ENCODE measurements at places on chromosomes 7 and 10.

GRCh38 chr10:64040781-64041180, 519.6 kb downstream of the REEP3 start:
- DNase-seq, result no peak

DNA sequence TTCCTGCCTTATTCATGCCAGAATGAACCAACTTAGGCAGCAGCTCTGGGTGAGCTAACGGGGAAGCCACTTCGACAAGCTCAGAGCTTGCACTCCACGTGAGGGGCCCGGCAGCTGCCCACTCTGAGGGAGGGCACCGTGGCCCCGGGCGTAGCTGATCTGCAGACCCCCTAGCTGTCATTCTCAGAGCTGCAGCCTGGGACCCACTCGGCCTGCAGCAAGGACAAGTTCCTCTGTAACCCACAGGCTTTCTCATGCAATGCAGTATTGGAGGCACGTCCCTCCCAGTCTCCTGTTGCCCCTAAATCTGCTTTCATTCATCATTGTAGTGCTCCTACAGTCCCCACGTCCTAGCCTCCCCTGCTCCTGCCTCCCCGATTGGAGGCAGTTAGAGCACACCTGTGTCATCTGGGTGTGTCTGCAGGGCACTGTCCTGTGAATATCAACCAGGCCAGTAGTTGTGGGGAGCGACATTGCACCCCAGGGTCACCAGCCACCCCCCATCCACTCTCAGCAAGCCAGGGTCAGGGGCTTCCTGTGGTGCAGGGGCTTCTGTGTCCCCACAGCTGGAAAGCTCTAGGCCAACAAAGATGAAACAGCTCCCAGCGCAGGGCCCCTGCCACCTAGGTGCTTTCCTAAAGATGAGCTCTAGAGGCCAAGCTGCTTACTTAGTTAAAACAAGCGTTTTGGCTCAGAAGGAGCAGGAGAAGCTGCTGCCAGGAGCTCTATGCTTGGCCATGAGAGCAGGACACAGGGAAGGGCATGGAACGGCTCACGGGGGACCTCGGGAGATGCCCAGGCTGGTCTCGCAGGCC, 333.6 kb downstream of the ADARB2 start:
- DNase-seq, result peak; percentile 13

GRCh38 chr7:149414745-149415390, 46.0 kb downstream of the ZNF777 start:
- DNase-seq, result no peak

GRCh38 chr10:75462865-75463264, 31.4 kb downstream of the LRMDA start:
- DNase-seq, result no peak

- DNase-seq, result no peak
Measured at GRCh38 chr7:105489409-105489808, 32.7 kb downstream of the PUS7 start.

- no peak for DNase-seq
Measured at GRCh38 chr10:67815571-67816059, 22.4 kb downstream of the DNAJC12 start.

DNA sequence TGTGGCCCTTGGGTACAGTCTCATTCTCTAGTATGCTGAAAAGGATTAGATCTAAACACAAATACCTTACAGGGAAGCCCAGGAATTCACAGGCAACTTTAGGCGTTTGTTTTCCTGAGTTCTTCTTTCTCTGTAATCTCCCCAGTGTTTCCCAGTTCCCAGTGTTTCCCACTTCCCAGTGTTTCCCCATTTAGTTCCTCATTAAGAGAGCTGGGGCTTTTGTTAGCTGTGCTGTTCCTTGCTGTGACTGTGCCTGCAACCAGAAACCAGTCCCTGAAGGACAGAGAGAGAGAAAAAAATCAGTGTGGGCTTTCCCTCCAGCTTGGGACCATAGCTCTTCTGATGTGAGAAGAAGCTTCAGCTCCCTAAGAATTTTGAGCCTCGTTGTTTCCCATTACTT, 802.9 kb upstream of the COBL start:
- no peak for DNase-seq

GRCh38 chr7:2082139-2082998, 150.4 kb downstream of the MAD1L1 start:
- no peak for DNase-seq

- DNase-seq, result peak; percentile 85
Measured at GRCh38 chr7:76260171-76260703, 42.2 kb upstream of the HSPB1 start.

GRCh38 chr7:6482743-6483119, 35.0 kb upstream of the DAGLB start:
- DNase-seq, result no peak

DNA sequence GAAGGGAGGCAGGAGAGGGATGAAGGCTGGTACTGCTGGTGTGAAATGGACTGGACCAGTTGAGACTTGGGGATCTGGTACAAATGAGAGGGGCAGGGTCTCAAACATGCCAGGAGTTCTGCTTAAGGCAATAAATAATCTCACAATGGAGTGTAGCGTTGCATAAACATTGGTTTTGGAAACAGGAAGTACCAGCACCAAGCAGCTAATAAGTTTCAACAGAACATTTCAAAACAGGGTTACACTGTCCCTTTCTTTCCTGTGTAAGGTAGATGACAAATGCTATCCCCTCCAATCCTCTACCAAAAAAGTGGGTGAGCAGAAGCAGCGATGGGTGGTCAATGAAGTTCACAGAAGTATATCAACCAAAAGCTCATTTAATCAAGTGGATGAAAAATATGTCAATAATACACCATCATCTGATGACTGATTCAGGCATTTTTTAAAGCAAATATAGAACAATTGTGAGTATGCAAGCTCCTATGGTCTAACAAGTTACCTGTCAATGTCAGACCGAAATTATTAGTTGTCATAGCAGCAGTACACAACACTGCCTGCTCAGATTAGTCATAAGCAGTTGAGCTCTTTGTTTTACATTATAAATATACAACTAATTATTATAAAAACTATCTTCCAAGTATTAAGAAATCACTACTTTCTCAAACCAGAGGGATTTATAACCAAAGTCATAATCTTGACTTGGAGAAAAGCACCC, 220.0 kb downstream of the FAM107B start:
- DNase-seq, result no peak
